ENCODE measurements at places on chromosomes 12 and 14.

GRCh38 chr12:131692431-131692830 lies 18.5 kb upstream of the SFSWAP start:
- no peak for DNase-seq

GRCh38 chr12:89326239-89327040 lies 25.9 kb downstream of the DUSP6 start:
- DNase-seq: no peak

GRCh38 chr12:91057368-91058165 lies at the start of gene KERA:
KERA (minus strand) TSS chr12:91058024; CDS start chr12:91056281, 1,743 bp downstream.
- no peak for DNase-seq

DNA sequence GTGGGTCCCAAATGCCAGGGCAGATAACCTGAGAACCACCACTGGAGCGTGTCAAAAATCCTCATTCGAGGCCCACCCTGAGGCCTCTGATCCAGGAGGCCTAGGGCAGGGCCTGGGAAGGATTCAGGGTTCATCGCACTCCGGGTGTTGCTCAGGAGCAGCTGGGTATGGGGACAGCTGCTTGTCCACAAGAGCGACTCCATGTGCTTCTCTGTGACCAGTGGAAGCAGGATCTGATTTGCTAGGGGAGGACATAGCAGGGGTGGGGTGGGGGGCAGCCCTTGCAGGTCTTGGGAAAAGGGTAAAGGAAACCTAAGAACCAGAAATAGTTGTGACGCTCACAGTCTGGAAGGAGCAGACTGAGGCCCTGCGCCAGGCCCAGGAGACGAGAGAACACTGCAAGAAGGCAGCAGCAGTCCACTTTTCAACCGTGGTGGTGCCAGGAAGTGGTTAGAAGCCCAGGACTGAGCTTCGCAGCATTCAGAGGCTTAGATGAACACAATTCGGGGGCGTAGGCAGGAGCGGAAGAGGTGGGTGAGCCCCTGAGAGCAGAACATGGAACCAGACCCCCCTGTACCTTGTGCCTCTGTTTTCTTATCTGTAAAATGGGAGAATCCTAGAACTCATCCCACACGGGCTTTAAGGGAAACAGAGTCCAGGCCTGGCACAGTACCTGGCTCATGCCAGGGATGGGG lies 33.7 kb downstream of the ITPK1 start:
- DNase-seq: no peak

DNA sequence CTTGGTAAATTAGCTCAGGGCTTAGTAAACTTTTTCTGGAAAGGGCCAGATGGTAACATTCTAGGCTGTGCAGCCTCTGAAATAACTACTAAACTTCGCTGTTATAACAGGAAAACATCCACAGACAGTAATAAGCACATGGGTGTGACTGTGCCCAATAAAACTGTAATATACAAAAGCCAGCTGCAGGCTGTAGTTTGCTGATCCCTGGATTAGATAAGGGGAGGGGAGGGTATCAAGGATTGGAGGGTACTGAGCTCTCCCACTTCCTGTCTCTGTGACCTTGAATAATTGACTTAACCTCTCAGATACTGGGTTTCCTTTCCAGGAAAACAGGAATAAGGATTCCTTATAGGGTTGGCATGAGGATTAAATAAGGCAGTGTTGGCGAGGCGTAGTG lies 81.2 kb downstream of the CCDC60 start:
- no peak for DNase-seq

- DNase-seq: no peak
Measured at GRCh38 chr14:96635850-96636249, 133.7 kb downstream of the PAPOLA start.

DNA sequence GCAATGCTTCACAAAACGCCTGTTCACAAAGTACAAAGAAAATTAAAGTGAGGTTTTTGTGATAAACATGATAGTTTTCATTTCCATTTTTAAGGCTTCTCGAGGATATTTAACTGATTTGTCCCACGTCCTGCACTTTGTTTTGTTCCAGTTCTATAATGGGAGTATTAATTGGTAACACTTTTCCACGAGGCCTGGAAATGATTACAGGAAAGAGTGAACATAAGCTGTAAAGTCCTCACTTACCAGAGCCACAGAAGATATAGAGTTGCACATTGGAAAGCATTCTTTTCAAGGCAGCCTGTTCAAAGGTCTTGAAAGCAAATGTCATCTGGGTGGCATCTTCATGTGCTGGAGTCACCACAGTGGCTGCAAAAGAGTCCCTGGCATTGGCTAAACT lies 1236.6 kb downstream of the BCL11B start:
- DNase-seq: no peak

DNA sequence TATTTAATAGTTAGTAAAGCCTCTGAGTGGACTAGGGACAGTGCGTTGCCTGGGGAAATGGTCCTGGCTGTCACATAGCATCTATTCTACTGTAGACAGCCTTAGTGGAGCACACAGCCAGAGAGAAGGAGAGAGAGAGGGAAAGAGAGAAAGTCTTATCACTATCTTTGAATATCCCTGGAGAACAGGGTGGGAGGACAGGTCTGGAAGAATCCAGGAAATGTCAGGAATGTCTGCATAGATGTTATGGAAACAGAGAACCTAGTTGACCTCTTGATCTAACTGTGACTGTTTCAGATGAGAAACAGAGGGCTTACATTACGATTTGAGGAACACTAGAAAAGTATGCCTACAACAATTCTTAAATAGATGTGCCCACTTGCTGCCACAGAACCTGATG lies 92.8 kb downstream of the SLC15A5 start:
- no peak for DNase-seq

DNA sequence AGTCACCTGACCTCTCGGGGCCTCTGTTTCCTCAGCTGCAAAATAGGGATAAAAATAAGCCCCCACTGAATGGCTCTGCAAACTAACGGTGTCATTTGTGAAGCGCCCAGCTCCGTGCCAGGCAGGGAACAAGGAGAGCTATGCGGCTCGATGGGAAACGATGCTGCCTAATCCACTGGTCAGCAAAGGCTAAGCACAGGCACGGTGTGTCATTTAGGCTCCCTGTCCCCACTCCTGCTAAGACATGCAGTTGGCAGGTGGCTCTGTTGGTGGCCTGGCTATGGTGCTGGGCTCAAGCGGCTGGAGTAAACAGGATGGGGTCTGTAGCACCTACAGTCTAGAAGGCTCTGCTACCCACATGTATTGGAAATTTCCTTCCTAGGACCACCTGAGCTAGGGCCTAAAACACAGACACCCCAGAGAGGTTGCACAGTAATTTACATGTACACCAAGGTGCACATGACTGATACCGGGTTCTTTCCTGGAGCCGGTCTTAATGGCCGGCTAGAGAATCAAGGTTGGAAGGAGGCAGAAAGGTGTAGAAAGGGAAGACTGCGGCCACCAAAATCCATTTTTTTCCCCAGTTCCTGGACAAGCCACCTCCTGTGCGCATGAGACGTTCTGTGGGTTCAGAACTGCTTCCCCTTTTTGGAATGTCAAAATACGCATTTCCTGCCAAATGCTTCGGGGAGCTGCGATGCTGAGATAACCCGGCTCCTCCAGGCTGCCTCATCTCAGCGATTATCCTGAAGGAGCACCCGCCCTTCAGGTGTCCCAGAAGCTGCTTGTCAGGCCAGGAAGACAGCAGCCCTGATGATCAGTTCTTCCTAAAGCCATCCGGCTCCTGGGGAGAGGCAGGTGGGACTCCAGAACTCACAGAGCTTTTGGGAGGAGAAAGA lies 1.0 kb downstream of the CACNA2D4 start:
- DNase-seq: no peak

DNA sequence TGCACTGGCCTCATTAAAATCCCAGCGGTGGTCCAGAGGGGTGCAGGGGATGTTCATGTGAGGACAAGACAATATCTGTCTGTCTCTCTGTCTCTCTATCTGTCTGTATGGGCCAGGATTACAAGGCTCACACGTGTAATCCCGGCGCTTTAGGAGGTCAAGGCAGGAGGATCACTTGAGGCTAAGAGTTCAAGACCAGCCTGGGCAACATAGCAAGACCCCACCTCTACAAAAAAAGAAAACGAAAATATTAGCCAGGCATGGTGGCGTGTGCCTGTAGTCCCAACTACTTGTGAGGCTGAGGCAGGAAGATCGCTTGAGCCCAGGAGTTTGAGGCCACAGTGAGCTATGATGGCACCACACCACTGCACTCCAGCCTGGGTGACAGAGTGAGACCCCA lies 117.1 kb downstream of the PHETA1 start:
- DNase-seq: no peak

DNA sequence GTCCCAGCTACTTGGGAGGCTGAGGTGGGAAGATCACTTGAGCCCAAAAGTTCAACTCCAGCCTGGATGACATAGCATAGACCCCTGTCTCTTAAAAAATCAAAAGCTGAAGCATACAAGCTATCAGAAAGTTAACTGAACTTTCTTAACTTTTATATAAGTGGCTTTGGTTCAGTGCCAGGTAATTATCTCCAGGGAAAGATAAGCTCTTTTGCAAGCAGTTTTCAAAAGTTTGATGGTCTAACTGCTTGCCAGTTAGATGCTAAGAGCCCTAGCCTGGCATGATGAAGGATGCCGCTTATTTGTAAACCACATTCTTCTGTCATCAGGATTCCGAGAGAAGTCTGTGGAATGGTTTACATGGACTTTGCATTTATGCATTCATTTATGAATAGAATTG lies 409.1 kb downstream of the AEBP2 start:
- DNase-seq: no peak

DNA sequence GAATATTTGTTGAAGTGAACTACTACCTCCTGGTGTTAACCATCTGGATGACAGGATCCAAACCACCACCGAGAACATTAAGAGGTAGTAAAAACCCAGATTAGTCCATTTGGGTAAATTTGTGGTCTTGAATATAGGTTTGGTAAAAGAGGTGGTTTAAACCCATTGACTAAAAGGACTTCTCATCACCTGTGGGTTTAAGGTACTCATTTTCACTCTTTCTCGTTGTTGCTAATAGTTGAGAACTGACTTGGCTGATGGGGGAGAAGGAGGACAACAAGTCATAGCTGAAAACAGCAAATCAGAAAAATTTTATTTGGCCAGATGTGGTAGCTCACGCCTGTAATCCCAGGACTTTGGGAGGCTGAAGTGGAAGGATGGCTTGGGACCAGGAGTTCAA lies 59.2 kb downstream of the ACADS start:
- DNase-seq: no peak

- DNase-seq: no peak
Measured at GRCh38 chr12:116736962-116737773, 701 bp downstream of the SPRING1 start.

DNA sequence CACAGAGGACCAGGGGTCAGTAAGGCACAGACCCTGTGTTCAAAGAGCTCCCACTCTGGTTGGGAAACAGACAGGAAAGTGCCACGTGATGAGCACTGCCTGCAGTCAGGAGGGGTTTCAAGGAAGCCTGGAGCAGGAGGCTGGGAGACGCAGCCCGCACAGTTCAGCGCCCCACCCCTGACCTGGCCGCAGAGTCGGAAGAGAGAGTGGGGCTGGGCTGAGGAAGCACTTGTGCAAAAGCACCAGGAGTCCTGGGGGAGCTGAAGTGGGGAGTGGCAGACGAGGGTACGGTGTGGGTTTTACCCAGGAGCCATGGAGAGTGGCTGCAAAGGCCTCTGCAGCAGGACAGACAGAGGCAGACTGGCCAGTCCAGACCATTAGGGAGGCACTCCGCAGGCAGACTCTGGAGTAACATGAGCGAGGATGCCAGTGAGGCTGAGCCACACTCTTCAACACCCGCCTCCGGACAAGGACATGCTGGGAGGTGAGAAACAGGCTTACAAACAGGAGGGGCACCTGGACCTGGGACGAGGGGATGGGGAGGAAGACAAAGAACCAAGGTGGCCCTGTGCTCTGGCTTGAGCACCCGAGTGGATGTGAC lies 85.7 kb upstream of the GPR68 start:
- DNase-seq: no peak

- no peak for DNase-seq
Measured at GRCh38 chr12:121397521-121397920, 2.4 kb upstream of the RNF34 start.

DNA sequence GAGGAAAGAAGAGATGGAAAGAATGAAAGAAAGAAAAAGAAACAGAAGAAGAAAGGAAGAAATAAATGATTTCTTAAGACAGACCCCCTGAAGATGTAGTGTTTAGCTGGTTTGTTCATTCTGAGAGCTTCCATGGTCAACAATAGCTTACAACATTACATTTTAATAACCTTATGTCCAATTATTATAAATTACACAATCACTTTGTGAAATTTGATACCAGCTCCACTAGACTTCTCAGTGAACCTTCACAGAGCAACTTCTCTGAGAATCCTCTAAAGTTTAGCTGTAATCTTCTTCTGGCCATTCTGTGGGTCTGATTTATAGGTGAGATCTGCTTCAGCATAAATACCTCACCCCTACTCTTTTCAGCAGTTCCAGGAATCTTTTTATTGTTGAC lies 27.9 kb downstream of the SIX1 start:
- DNase-seq: no peak

DNA sequence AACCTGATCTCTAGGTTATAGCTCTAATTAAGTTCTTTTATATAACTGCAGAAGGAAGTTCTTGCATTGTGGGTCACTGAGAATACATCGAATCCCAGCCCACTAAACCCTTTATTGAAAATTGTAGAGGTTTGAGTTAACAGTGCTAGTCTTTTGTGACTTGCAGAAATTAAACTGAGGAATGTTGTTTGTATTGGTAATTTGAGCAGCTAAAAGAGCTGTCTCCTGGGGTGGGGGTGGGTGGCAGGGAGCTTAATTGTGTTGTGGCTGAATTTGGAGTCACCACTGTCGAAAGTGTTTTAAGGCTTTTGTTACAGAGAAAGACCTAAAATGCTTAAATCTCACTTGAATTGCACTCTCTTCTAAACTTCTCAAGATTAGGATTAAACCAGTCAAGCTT lies 3.2 kb upstream of the COX8C start:
- DNase-seq: no peak

- peak; percentile 11 for DNase-seq
Measured at GRCh38 chr12:89657066-89657465, 51.6 kb downstream of the ATP2B1 start.

DNA sequence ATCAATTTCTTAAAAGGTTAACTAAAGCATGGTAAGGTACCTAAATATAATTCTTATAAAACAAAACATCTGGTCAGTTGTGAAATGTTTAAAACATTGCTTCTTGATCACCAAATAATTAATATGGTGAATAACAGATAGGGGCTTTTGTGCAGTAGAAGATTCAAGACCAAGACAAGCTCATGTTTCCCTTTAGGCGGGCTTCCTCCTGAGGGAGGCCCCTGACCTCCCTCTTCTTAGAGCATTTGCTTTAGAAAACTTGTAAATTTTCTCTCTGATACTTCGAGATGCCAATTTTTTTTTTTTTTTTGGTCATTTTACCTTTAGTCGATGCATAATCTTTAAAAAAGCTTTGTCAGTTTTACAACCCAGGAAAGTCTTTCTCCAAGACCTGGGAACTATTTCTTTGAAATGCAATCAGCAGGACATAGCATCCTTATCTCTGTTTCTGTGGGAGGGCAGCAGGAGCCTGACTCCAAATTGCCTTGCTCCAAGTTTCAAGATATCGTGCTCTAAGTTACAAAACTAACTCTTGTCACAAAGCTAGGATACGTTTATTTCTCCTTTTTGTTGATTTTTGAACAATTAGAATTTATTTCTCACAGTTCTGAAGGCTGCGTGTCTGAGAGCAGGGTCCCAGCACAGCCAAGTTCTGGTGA lies 66.6 kb upstream of the BICD1 start:
- no peak for DNase-seq

Measured in NAMALWA (cell line).